ENCODE measurements at places on chromosomes 4 and X. TPM values are rescaled to one million over a fixed set of nuclear protein-coding genes. Genes with fewer than 3 reads are reported as not detected.

Gene HSD17B10
- total RNA-seq, result 116 TPM

Gene RAP2C
- total RNA-seq, result 20.5 TPM

GRCh38 chr4:70681704-70682103 lies 6.6 kb upstream of the UTP3 start:
- DNase-seq, result no peak

GRCh38 chrX:72634331-72634730 lies 61.7 kb upstream of the HDAC8 start:
- DNase-seq, result no peak

Gene SLC9B1
- total RNA-seq, result not detected

- DNase-seq, result no peak
Measured at GRCh38 chrX:130529531-130529930, 127.7 kb downstream of the RBMX2 start.

- DNase-seq, result no peak
Measured at GRCh38 chr4:4810092-4810774, 49.2 kb upstream of the MSX1 start.

DNA sequence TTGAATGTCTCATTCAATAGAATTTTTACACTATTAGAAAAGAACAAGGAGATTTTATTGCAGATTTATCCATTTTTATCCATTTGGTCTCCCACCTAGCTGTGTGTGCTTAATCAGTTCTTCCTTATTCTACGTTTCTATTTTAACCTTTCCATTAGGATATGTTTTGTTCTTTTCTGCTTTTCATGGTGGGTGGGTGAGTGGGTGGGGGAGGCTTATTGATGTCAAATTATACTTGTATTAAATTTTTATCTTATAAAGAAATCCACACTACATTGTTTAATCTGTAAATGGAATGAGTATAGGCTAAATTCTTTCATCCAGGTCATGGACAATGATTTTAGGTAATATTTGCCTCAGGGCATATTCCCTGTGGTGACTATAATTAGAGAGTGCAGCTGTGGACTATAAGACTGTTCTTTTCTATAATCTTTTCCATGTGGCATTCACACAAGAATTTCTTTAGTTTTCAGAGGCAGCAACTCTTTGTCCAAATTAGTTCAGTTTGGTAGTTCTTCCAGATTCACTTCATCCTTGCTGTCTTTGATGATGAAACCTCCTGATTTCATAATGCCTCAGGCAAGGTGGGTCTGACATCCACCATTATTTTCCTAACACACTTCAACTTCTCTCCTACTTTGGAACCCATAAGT lies 2451.8 kb downstream of the PCDH7 start:
- no peak for DNase-seq

DNA sequence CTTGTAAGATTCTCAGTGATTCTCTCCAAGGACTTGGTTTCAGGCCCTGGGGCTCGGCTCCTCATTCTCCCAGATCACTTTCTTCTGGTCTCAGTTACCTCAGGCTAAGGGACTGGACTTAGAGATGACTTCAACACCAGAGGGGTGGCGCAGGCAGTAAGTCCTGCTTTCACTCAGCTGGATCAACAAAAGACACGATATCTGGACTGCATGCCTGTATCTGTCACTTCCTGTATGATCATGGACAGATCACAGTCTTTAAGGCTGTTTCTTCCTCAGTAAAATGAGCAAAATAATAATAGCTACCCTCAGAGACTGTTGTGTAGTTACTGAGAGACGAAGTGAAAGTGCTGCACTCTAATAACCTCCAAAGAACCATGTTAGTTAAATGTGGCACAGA lies 19.5 kb upstream of the CXCR3 start:
- DNase-seq, result no peak

Gene MAGEB2
- total RNA-seq, result not detected
